ENCODE measurements at places on chromosomes 3 and 15. TPM values are rescaled to one million over a fixed set of nuclear protein-coding genes. Genes with fewer than 3 reads are reported as not detected.

GRCh38 chr3:187385296-187385695 lies 17.1 kb downstream of the RTP4 start:
- DNase-seq, result no peak

The MAP2K1 gene
- 59.7 TPM for total RNA-seq

- no peak for DNase-seq
Measured at GRCh38 chr3:23075496-23075895, 127.6 kb upstream of the UBE2E2 start.

- DNase-seq, result no peak
Measured at GRCh38 chr3:127065561-127066290, 82.8 kb downstream of the PLXNA1 start.

GRCh38 chr15:68782589-68783161 lies 38.0 kb downstream of the ANP32A start:
- DNase-seq, result no peak
